ENCODE measurements at places on chromosomes 7 and 10.

DNA sequence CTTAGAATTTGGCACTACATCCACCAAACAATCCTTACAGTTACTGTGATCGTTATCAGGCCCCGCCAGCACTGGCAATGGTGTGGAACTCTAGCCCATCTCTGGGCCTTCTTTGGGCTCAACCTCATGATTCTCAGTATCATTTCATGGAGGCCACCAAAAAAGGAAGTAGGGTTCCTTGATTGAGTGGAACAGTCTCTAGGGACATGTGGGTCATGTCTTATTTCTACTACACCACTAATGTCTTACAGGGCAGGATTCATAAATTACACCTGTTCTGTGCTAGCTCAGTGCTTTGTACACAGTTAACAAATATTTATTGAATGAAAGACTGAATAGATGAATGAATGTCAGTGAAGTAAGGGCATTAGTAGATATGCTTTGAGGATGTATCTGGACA lies 53.9 kb downstream of the AP3M1 start:
- peaks cover 44% of the 10 kb centered on the region for H3K36me3 ChIP-seq
- no peak for DNase-seq
- H3K27ac ChIP-seq, result peak overlapping the region; percentile 87
- no peaks in the 10 kb centered on the region for H3K27me3 ChIP-seq
- no peak overlapping the region for H3K4me3 ChIP-seq

DNA sequence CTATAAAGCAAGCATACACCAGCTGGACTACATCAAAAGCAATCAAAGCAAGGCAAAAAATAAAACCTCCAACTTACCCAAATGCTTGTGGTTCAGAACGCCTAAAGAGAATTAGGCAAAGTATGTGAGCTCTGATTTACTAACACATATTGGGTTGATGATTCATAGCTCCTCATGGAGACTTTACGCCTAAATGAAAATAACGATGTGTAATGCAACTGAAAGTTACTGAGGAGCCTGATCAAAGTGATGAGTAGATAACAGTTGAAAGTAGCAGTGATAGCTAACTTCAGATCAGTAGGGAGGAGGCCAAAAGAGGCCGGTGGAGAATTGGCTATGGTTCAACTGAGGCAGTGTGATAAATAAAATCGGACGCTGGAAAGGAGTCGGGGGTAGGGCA lies 85.0 kb downstream of the MPP7 start:
- H3K27ac ChIP-seq, result no peak overlapping the region
- peaks cover 7% of the 10 kb centered on the region for H3K36me3 ChIP-seq
- DNase-seq, result no peak
- no peaks in the 10 kb centered on the region for H3K27me3 ChIP-seq

DNA sequence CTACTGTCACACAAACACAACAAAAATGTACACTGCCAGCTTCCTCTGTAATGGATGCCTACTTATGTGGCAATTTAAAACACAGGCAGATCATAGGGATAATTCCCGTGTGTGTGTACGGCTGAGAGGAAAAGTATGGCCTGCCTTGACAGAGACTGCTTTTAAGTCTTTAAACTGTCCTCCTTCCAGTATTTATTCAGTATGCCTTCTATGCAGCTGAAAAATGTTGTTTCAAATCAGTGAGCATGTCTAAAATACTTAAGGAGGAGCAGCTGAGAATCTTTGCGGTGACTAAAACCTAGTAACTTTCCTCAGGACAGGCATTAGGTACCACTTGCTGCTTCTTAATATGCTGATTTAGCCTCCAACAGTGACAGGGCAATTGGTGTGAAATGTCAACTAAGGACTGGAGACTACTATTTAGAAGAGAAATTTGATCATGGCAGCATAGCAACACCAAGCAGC lies 126.3 kb downstream of the CACNA2D1 start:
- no peaks in the 10 kb centered on the region for H3K27me3 ChIP-seq
- DNase-seq, result no peak
- no peaks in the 10 kb centered on the region for H3K4me1 ChIP-seq
- H3K36me3 ChIP-seq, result no peaks in the 10 kb centered on the region
- no peak overlapping the region for H3K27ac ChIP-seq

GRCh38 chr7:48011951-48012350 lies 17.0 kb downstream of the SUN3 start:
- no peaks in the 10 kb centered on the region for H3K36me3 ChIP-seq
- DNase-seq, result no peak
- H3K4me1 ChIP-seq, result peaks cover 10% of the 10 kb centered on the region
- peaks cover 8% of the 10 kb centered on the region for H3K27me3 ChIP-seq

- no peaks in the 10 kb centered on the region for H3K36me3 ChIP-seq
- DNase-seq, result no peak
- no peaks in the 10 kb centered on the region for H3K27me3 ChIP-seq
- no peaks in the 10 kb centered on the region for H3K4me1 ChIP-seq
- H3K27ac ChIP-seq, result no peak overlapping the region
These were observed 816.1 kb upstream of the C7orf33 start for GRCh38 chr7:147774461-147774860.

- H3K27ac ChIP-seq, result no peak overlapping the region
- H3K36me3 ChIP-seq, result no peaks in the 10 kb centered on the region
- peaks cover 6% of the 10 kb centered on the region for H3K27me3 ChIP-seq
- no peak for DNase-seq
These were observed 33.7 kb downstream of the C10orf120 start for GRCh38 chr10:122665946-122666345.

DNA sequence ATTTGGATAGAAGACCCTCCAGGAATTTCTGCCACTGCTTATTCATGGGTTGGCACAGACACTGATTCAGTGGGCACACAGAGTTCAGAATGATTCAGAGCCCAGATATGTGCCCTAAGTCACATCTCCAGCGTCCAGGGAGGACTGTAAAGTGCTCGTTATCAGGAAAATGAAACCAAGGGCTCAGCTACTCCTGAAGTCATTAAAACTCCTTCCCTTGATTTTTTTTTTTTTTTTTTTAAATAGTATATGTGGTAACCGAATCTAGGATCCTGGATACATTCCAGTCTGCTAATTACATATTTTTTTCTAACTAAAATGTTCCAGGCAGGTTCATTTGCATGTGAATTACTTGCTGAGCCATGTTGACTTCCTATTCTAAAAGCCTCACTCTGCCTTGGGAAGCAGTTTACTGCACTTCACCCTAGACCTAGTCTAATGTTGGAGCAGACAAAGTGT lies 34.7 kb downstream of the MET start:
- H3K27me3 ChIP-seq, result peaks cover 14% of the 10 kb centered on the region
- no peaks in the 10 kb centered on the region for H3K4me1 ChIP-seq
- H3K36me3 ChIP-seq, result no peaks in the 10 kb centered on the region
- no peak overlapping the region for H3K27ac ChIP-seq
- no peak overlapping the region for H3K4me3 ChIP-seq
- DNase-seq, result no peak

- no peak overlapping the region for H3K27ac ChIP-seq
- no peak overlapping the region for H3K4me3 ChIP-seq
- H3K27me3 ChIP-seq, result peaks cover 6% of the 10 kb centered on the region
- H3K4me1 ChIP-seq, result no peaks in the 10 kb centered on the region
- DNase-seq, result no peak
- H3K36me3 ChIP-seq, result no peaks in the 10 kb centered on the region
These were observed 15.1 kb downstream of the LSMEM1 start for GRCh38 chr7:112495810-112496462.

GRCh38 chr7:23394488-23395171 lies 75.7 kb downstream of the IGF2BP3 start:
- H3K4me3 ChIP-seq, result no peak overlapping the region
- no peak overlapping the region for H3K27ac ChIP-seq
- H3K36me3 ChIP-seq, result no peaks in the 10 kb centered on the region
- H3K27me3 ChIP-seq, result no peaks in the 10 kb centered on the region
- no peaks in the 10 kb centered on the region for H3K4me1 ChIP-seq

- no peak overlapping the region for H3K4me3 ChIP-seq
- no peak for DNase-seq
- H3K27me3 ChIP-seq, result no peaks in the 10 kb centered on the region
- no peaks in the 10 kb centered on the region for H3K4me1 ChIP-seq
- no peak overlapping the region for H3K27ac ChIP-seq
These were observed 533.2 kb upstream of the POM121L12 start for GRCh38 chr7:52502281-52502680.

DNA sequence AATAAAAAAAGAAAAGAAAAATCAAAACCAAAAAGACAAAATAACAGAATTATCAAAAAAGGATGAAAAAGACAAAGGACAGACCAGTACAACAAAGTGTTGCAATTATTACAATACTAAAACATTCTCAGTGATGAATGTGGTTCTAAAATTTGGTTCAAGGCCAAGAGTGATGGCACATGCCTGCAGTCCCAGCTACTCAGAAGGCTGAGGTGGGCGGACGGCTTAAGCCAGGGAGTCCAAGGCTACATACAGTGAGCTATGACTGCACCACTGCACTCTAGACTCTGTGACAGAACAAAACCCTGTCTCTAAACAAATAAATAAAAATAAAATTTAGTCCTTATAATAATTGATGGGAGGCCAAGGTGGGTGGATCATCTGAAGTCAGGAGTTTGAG lies 14.5 kb downstream of the BAZ1B start:
- DNase-seq, result no peak
- no peak overlapping the region for H3K27ac ChIP-seq
- H3K4me3 ChIP-seq, result no peak overlapping the region
- H3K27me3 ChIP-seq, result no peaks in the 10 kb centered on the region
- peaks cover 6% of the 10 kb centered on the region for H3K4me1 ChIP-seq

DNA sequence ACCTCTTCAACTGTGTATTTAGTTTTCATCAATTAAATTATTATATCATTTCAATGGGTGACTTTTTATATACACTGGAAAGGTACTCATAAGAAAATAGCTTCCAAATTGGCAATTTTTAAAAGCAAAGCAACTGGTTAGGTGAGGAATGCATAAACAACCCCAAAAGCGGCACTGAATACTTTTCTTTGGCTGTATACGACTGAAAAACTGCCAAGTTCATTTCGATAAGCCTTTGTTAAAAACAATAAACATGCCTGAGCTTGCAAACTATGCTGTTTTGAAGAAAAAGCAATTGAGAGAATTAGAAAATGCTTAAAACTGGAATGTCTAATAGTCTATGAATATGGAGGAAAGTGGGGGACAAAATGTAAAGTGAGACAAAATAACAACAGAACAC lies 2.9 kb downstream of the SLC16A12 start:
- H3K36me3 ChIP-seq, result no peaks in the 10 kb centered on the region
- peaks cover 6% of the 10 kb centered on the region for H3K4me1 ChIP-seq
- DNase-seq, result no peak
- peaks cover 12% of the 10 kb centered on the region for H3K27me3 ChIP-seq

GRCh38 chr10:135132-135600 lies at the start of gene ZMYND11:
Gene ZMYND11 (plus strand): TSS chr10:135455. CDS start chr10:180013, 44,558 bp downstream.
- H3K36me3 ChIP-seq, result no peaks in the 10 kb centered on the region
- peaks cover 20% of the 10 kb centered on the region for H3K4me1 ChIP-seq
- peak within 1 kb of the TSS; percentile 82 for H3K4me3 ChIP-seq
- H3K27ac ChIP-seq, result peak within 1 kb of the TSS; percentile 79
- H3K27me3 ChIP-seq, result no peaks in the 10 kb centered on the region

GRCh38 chr10:34854147-34854601 lies 39.1 kb upstream of the PARD3 start:
- H3K27me3 ChIP-seq, result peaks cover 5% of the 10 kb centered on the region
- no peak overlapping the region for H3K4me3 ChIP-seq

- DNase-seq, result no peak
- H3K4me1 ChIP-seq, result no peaks in the 10 kb centered on the region
- no peaks in the 10 kb centered on the region for H3K36me3 ChIP-seq
These were observed 143.2 kb downstream of the PRKG1 start for GRCh38 chr10:51217505-51217904.

DNA sequence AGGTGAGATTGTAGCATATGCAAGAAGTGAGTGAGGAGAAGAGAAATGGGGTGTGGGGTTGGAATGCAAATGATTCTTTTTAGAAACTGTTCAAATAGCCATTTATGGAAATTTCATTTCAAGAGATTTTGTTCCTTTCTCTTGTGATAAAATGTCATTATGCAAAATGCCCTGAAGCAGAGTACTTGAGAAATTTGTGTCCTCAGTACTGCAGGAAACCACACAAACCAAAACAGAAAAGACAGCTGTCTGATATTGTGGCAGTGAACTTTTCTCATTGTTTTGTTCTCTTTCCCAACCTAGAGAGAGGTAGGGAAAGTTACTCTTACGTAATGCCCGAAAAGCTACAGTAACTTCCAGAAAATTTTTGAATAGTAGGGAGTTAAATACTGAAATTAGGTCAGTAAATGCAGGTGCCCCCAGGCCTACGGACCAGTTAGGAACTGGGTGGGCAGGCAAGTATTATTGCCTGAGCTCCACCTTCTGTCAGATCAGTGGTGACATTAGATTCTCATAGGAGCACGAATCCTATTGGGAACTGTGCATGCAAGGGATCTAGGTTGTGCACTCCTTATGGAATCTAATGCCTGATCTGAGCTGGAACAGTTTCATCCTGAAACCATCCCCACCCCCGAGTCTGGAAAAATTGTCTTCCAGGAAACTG lies 34.0 kb downstream of the DLD start:
- DNase-seq, result no peak
- H3K4me1 ChIP-seq, result peaks cover 8% of the 10 kb centered on the region
- H3K27ac ChIP-seq, result peak overlapping the region; percentile 5
- no peak overlapping the region for H3K4me3 ChIP-seq
- H3K36me3 ChIP-seq, result peaks cover 32% of the 10 kb centered on the region
- no peaks in the 10 kb centered on the region for H3K27me3 ChIP-seq

DNA sequence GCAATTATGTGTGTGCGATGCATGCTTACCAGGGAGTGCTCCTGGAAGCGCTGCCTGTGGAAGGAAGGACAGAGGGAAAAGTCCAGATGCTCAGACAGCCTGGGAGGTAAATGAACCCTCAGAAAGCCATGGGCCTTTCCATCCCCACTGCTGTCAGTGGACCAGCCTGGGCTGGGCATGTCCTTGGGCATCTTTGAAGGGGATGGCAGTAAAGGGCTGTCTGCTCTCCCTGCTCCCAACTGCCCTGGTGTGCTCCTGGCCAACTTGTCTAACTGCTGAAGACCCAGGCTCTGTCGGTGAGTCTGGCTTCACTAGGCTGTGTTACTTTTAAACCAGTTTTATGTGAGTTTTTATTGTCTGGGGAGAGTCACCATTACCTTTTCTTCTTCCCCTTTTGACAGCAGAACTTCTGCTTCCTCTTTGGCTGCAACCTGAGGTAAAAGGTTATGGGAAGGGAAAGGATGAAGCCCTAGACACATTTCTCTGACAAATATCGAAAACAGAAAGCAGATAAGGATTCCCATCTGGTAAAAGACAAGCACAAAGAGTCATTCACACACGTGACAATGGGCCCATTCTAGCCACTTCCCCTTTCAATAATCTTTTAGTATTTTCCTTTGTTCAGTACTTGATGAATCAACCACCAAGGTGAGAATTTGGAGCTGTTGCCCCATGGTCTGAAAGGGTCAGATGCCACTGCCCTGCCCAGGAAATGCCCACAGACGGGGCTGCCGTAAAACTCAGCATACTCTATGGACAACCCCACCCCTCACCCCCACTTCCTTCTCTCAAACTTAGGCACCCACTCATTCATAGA lies 27.6 kb upstream of the PIK3AP1 start:
- DNase-seq, result peak; percentile 60
- peak overlapping the region; percentile 65 for H3K4me3 ChIP-seq
- H3K36me3 ChIP-seq, result no peaks in the 10 kb centered on the region
- H3K27ac ChIP-seq, result peak overlapping the region; percentile 88

GRCh38 chr10:125219776-125220175 lies 59.4 kb upstream of the CTBP2 start:
- peaks cover 14% of the 10 kb centered on the region for H3K27me3 ChIP-seq
- H3K4me3 ChIP-seq, result no peak overlapping the region
- no peaks in the 10 kb centered on the region for H3K4me1 ChIP-seq
- no peaks in the 10 kb centered on the region for H3K36me3 ChIP-seq
- DNase-seq, result no peak

- H3K27me3 ChIP-seq, result no peaks in the 10 kb centered on the region
- H3K4me1 ChIP-seq, result peaks cover 8% of the 10 kb centered on the region
- no peak for DNase-seq
- H3K27ac ChIP-seq, result peak overlapping the region; percentile 37
- H3K4me3 ChIP-seq, result no peak overlapping the region
- peaks cover 53% of the 10 kb centered on the region for H3K36me3 ChIP-seq
These were observed 61.5 kb downstream of the LRRC18 start for GRCh38 chr10:48878091-48878490.

Data from memory B cell (primary cell).